CD4-positive, alpha-beta T cell treated with Interleukin-4 for 1 hour (primary cell): ENCODE measurements at places on chromosomes 3 and 15.

GRCh38 chr15:36827824-36828223 is 248.4 kb downstream of the CDIN1 start:
- DNase-seq = no peak

DNA sequence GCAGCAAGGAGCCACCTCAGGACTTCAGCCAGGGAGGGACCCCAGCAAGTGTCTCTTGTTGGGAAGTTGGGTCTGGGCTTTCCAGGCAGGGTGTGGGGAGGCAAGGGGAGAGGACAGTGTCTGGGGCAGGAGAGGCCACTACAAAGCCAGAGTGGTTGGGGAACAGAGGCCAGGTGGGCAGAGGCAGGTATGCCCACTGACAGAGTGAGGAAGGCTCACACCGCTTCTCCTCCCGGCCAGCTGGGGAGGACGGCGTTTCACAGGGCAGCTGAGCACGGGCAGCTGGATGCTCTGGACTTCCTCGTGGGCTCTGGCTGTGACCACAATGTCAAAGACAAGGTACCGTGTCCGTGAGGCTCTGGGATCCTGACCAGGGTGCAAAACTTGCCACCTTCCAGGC is 15.0 kb downstream of the ANKDD1A start:
- DNase-seq = no peak

GRCh38 chr15:70265466-70265978 is 167.8 kb upstream of the TLE3 start:
- DNase-seq = no peak

DNA sequence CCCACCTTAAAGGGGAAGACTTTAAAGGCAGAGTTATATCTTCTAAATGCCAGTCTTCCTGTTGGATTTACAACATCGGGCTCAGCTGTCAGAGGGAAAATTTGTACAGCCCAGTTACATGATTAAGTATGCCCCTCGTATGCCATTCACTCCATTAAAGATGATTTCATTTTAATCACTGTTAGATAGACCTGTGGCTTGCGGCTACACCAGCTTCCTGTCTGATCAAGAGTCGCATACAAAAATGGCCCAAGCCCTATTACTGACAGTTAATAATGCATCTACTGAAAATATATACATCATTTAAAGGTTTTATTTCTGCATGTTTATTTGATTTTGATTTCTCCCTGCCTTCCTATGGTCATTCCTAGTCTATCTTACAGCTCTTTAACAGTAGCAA is 7.1 kb downstream of the EIF4E3 start:
- DNase-seq = peak; percentile 50

- no peak for DNase-seq
Measured at GRCh38 chr3:106036696-106037095, 167.9 kb upstream of the CBLB start.

- DNase-seq = peak; percentile 6
Measured at GRCh38 chr3:118641608-118642007, 393.0 kb downstream of the IGSF11 start.

DNA sequence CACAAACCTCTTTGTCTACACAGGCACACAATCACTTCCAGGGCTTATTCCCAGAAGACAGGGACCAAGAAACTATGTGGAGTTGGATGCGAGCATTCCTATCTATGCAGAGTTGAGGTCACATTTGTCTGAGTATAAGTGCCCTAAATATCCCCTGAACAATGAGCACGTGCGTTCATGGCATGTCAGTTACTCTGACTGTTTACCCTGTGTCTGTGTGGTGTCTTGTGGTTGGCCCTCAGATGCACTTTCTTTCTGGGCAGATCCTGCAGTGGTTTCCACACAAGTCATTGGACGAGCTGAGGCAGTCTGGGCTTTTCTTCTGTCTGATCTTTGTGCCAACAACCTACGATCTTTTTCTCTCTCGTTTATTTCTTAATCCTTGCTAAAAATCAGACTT is 134.5 kb downstream of the FBN1 start:
- no peak for DNase-seq

DNA sequence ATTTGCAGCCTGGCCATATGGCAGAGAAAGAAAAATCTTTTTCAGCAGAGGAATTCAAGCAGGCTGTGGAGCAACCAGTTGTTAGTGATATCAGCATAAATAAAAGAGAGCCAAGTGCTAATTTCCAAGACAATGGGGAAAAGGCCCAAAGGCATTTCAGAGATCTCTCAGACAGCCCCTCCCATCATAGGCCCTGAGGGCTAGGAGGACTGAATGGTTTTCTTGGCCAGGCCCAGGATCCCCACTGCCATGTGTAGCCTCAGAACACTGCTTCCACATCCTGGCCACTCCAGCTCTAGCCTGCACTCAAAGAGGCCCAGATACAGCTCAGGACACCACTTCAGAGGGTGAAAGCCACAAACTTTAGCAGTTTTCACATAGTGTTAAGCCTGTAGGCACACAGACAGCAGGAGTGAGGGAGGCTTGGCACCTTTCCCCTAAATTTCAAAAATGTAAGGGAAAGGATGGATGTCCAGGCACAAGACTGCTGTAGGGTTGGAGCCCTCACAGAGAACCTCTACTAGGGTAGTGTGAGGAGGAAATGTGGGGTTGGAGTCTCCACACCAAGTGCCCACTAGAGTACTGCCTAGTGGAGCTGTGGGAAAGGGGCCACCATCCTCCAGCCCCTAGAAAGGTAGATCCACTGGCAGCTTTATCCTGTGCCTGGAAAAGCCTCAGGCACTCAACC is 191.4 kb downstream of the TBL1XR1 start:
- DNase-seq = no peak

GRCh38 chr15:41879321-41879845 is 14.5 kb downstream of the SPTBN5 start:
- DNase-seq = no peak

DNA sequence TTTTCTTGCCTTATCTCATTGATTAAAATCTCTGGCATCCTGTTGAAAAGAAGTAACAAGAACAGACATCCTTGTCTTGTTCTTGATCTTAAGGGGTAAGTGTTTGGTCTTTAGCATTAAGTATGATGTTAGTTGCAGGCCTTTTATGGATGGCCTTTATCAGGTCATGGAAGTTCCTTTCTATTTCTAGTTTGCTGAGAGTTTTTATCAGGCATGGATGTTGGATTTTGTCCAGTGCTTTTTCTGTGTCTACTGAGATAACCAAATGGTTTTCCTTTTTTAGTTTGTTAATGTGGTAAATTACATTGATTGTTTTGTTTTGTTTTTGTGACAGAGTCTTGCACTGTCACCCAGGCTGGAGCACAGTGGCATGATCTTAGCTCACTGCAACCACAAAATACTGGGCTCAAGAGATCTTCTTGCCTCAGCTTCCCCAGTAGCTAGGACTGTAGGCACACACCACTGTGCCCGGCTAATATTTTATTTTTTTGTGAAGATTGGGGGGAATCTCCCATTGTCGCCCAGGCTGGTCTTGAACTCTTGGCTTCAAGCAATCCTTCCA is 26.3 kb downstream of the MRAS start:
- no peak for DNase-seq

- DNase-seq = no peak
Measured at GRCh38 chr3:106277731-106278130, 408.9 kb upstream of the CBLB start.

- DNase-seq = no peak
Measured at GRCh38 chr15:91476861-91477260, 376.6 kb upstream of the SLCO3A1 start.

DNA sequence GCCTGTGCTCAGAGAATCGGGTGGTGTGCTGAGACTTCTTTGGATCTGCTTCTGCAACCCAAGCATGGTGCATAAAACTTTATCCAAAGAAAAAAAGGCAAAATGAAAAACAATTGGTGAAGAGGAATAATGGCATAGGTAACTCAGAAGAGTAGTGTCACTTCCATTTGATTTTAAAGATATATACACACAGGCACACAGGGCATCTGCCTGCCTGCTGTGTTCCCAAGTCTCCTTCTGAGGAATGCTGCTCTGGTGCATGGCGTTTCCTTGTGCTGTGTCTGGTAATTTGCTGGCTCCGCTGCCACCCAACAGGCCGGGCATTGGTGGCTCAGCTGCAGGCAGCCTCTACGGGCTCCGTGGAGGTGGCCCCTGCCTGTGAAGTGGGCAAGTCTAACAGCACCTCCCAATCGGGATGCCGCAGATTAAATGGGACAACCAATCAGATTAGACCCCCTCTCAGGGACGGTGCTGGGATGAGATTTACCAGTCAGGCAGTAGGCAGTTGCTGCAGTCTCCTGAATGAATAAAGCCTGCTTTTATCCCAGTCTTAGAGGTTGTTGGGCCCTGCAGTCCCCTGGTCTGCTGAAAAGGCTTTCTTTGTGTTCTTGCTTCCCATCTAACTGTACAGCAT is 253.7 kb upstream of the RASGRP1 start:
- DNase-seq = no peak

- no peak for DNase-seq
Measured at GRCh38 chr15:52181938-52182780, 9.0 kb downstream of the GNB5 start.

- no peak for DNase-seq
Measured at GRCh38 chr15:34754171-34754601, 612 bp downstream of the GJD2 start.

GRCh38 chr3:185693985-185694653 is 108.0 kb downstream of the SENP2 start:
- DNase-seq = no peak
